ENCODE measurements at places on chromosomes 7 and 10. TPM values are rescaled to one million over a fixed set of nuclear protein-coding genes. Genes with fewer than 3 reads are reported as not detected.

The EIF5AL1 gene
- total RNA-seq: 0.65 TPM

The OR6V1 gene
- not detected for total RNA-seq

The MOGAT3 gene
- not detected for total RNA-seq

The PDK4 gene
- 1.5 TPM for total RNA-seq

The NUTM2B gene
- not detected for total RNA-seq

The UCN3 gene
- not detected for total RNA-seq

The ZNF425 gene
- total RNA-seq: 3.8 TPM

The PNLIPRP1 gene
- not detected for total RNA-seq

The NPSR1 gene
- not detected for total RNA-seq

GRCh38 chr7:92356406-92356805 lies 90.9 kb upstream of the GATAD1 start:
- no peak overlapping the region for H3K4me3 ChIP-seq
- DNase-seq: no peak
- H3K4me1 ChIP-seq: no peaks in the 10 kb centered on the region
- no peak overlapping the region for H3K27ac ChIP-seq

DNA sequence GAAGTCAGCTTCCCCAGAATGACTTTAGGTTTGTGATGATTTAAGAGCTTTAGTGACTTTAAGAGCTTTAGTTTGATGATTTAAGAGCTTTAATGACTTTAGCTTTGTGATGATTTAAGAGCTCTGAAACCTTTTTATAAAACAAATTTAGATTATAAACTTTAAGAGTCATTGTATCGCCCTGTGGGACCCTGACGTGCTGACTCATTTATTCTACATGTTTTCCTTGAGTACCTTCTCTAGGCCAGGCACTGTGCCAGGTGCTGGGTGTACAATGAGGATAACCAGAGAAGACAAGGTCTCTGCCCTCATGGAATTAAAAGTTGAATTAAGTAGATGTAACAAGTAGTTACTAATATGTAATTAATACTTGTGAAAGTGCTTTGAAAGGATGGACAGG lies 45.4 kb downstream of the CNNM1 start:
- peaks cover 54% of the 10 kb centered on the region for H3K4me1 ChIP-seq
- H3K36me3 ChIP-seq: no peaks in the 10 kb centered on the region
- H3K4me3 ChIP-seq: no peak overlapping the region
- H3K27me3 ChIP-seq: no peaks in the 10 kb centered on the region
- DNase-seq: peak; percentile 50

GRCh38 chr10:71267508-71268240 lies 51.4 kb upstream of the SLC29A3 start:
- no peak overlapping the region for H3K27ac ChIP-seq
- no peak for DNase-seq
- no peaks in the 10 kb centered on the region for H3K36me3 ChIP-seq
- peaks cover 33% of the 10 kb centered on the region for H3K4me1 ChIP-seq

GRCh38 chr10:80545258-80545881 lies 7.7 kb downstream of the SH2D4B start:
- no peak for DNase-seq
- H3K4me3 ChIP-seq: no peak overlapping the region
- no peaks in the 10 kb centered on the region for H3K4me1 ChIP-seq
- peaks cover 9% of the 10 kb centered on the region for H3K27me3 ChIP-seq

GRCh38 chr7:2809903-2810625 lies 34.0 kb downstream of the GNA12 start:
- no peaks in the 10 kb centered on the region for H3K27me3 ChIP-seq
- no peak overlapping the region for H3K4me3 ChIP-seq
- peak overlapping the region; percentile 18 for H3K27ac ChIP-seq
- no peaks in the 10 kb centered on the region for H3K36me3 ChIP-seq
- H3K4me1 ChIP-seq: peaks cover 18% of the 10 kb centered on the region

DNA sequence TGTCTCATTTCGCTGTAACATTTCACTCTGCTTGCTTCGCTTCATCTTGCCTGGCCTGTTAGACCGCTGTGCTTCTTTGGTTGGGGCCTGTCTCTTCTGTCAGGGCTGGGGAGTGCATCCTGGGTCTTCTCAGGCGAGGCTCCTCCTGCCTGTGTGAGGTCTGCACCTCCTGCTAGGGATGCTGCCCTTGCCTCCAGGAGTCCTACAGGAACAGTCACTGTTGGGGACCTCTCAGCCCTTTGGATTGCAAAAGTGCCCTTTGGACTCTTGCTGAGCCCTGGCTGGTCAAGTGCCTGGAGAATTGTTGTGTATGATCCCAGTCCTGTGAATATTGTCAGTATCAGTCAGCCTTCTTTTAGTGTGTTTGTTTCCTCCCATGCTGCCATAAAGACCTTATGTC lies 84.1 kb downstream of the MDFIC start:
- H3K27ac ChIP-seq: no peak overlapping the region
- H3K4me1 ChIP-seq: peaks cover 27% of the 10 kb centered on the region
- H3K36me3 ChIP-seq: no peaks in the 10 kb centered on the region
- no peaks in the 10 kb centered on the region for H3K27me3 ChIP-seq
- DNase-seq: no peak
- no peak overlapping the region for H3K4me3 ChIP-seq

- H3K36me3 ChIP-seq: no peaks in the 10 kb centered on the region
- H3K27me3 ChIP-seq: no peaks in the 10 kb centered on the region
- no peak overlapping the region for H3K4me3 ChIP-seq
These were observed 89.7 kb upstream of the RPA3 start for GRCh38 chr7:7808156-7808555.

- H3K4me1 ChIP-seq: peaks cover 16% of the 10 kb centered on the region
- DNase-seq: peak; percentile 32
- no peak overlapping the region for H3K27ac ChIP-seq
- H3K36me3 ChIP-seq: no peaks in the 10 kb centered on the region
These were observed 34.5 kb upstream of the RHOBTB1 start for GRCh38 chr10:60978287-60979115.

- DNase-seq: peak; percentile 30
These were observed 42.4 kb upstream of the AGBL3 start for GRCh38 chr7:134943785-134944400.

DNA sequence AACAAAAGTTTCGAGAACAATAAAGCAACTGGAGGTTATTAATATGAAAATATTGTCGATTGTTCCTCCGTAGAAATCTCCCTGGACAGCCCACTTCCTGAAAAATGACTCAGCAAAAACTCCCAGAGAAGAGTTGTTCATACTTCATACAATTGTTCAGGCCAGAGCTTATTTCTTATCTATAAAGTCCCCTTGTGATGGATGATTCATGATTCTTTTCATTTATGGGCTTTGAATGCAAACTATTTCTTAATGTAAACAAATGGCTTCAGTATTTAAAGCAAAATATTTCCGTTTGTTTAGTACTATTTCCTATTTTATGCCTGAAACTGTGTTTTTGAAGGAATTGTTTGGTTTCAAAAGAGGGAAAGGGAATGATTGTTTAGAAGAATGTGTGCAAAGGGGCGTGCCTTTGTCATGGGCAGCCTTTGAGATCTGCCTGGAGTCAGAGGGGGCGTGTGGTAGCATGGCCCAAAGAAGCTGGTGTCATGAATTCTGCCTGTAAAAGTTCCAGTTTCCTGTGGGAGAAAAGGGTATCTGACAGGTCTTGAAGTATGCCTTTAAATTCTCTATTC lies 26.2 kb upstream of the EXOC6 start:
- no peak overlapping the region for H3K4me3 ChIP-seq
- no peaks in the 10 kb centered on the region for H3K27me3 ChIP-seq

DNA sequence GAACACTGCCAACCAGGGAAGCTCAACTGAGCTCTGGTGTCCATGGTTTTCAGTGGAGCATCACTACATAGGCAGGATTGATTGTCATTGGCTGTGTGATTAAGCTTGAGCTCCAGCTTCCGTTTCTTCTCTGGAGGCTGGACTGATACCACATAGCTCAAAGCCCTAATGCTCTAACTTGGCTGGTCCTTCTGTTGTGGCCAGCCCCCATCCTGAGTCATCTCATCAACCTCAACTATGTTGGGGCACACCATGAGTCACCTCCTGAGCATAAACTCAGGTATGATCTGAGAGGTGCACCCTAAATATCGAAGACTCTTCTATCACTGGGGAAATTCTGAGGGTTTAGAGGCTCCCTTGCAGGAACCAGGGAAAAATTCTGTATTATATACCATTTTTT lies 114.5 kb upstream of the INHBA start:
- no peak overlapping the region for H3K27ac ChIP-seq
- H3K36me3 ChIP-seq: no peaks in the 10 kb centered on the region
- DNase-seq: peak; percentile 80
- H3K27me3 ChIP-seq: no peaks in the 10 kb centered on the region
- no peaks in the 10 kb centered on the region for H3K4me1 ChIP-seq

DNA sequence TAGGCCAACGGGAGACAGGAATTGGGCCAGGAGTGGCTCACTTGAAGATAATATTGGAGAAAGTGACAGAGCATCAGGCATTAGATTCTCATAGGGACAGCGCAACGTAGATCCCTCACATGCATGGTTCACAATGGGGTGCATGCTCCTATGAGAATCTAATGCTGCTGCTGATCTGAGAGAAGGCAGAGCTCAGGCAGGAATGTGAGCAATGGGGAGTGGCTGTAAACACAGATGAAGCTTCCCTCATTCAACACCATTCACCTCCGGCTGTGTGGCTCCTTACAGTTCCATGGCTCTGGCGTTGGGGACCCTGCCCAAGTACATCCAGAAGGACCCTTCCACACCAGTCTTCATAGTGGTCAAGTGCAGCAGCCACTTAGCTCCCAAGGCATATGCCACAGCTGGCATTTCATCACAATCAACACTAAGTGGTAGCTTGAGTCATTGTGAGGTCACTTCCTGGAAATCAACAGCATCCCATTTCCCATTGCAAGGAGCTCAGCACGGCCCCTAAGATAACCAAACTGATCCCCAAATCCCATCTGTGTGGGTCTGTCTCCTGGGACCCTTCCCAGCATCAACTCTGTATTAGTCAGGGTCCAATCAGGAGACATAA lies 174.5 kb downstream of the TPST1 start:
- peaks cover 8% of the 10 kb centered on the region for H3K4me1 ChIP-seq
- H3K27ac ChIP-seq: peak overlapping the region; percentile 93
- H3K36me3 ChIP-seq: no peaks in the 10 kb centered on the region
- no peaks in the 10 kb centered on the region for H3K27me3 ChIP-seq
- H3K4me3 ChIP-seq: no peak overlapping the region

- DNase-seq: peak; percentile 31
- H3K27me3 ChIP-seq: no peaks in the 10 kb centered on the region
- no peak overlapping the region for H3K4me3 ChIP-seq
- H3K36me3 ChIP-seq: no peaks in the 10 kb centered on the region
- peaks cover 36% of the 10 kb centered on the region for H3K4me1 ChIP-seq
- no peak overlapping the region for H3K27ac ChIP-seq
These were observed 126.7 kb downstream of the INHBA start for GRCh38 chr7:41576166-41576565.

- no peak overlapping the region for H3K4me3 ChIP-seq
- H3K27me3 ChIP-seq: no peaks in the 10 kb centered on the region
- H3K4me1 ChIP-seq: no peaks in the 10 kb centered on the region
These were observed 74.2 kb upstream of the ANLN start for GRCh38 chr7:36315309-36315944.

- DNase-seq: peak; percentile 49
- peak overlapping the region; percentile 44 for H3K27ac ChIP-seq
- H3K27me3 ChIP-seq: no peaks in the 10 kb centered on the region
- H3K4me3 ChIP-seq: no peak overlapping the region
- H3K36me3 ChIP-seq: no peaks in the 10 kb centered on the region
- H3K4me1 ChIP-seq: peaks cover 24% of the 10 kb centered on the region
These were observed 35.7 kb downstream of the CH25H start for GRCh38 chr10:89171263-89171872.

- H3K36me3 ChIP-seq: no peaks in the 10 kb centered on the region
- peaks cover 14% of the 10 kb centered on the region for H3K4me1 ChIP-seq
- no peak overlapping the region for H3K27ac ChIP-seq
- H3K4me3 ChIP-seq: no peak overlapping the region
- peaks cover 9% of the 10 kb centered on the region for H3K27me3 ChIP-seq
These were observed 4.0 kb upstream of the DIP2C start for GRCh38 chr10:693506-693905.

- H3K36me3 ChIP-seq: no peaks in the 10 kb centered on the region
- no peaks in the 10 kb centered on the region for H3K27me3 ChIP-seq
- no peak for DNase-seq
These were observed 53.9 kb upstream of the CAV2 start for GRCh38 chr7:116445447-116446211.

DNA sequence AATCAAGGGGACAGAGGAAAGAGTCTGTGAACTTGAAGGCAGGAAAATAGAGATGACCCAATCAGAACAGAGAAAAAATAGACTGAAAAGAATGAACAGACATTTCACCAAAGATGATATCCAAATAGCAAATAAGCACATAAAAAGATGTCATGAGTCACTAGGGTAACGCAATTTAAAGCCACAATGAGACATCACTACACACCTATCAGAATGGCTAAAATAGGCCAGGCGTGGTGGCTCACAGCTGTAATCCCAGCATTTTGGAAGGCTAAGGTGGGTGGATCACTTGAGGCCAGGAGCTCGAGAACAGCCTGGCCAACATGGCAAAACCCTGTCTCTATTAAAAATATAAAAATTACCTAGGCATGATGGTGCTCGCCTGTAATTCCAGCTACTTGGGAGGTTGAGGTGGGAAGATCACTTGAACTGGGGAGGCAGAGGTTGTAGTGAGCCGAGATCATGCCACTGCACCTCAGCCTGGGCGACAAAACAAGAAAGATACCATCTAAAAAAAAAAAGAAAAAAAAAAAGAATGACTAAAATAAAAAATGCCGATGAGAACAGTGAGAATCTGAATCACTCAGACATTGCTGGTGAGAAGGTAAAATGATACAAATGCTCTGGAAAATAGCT lies 100.9 kb downstream of the LHPP start:
- no peaks in the 10 kb centered on the region for H3K27me3 ChIP-seq
- peaks cover 8% of the 10 kb centered on the region for H3K4me1 ChIP-seq
- peak; percentile 35 for DNase-seq
- H3K4me3 ChIP-seq: no peak overlapping the region

DNA sequence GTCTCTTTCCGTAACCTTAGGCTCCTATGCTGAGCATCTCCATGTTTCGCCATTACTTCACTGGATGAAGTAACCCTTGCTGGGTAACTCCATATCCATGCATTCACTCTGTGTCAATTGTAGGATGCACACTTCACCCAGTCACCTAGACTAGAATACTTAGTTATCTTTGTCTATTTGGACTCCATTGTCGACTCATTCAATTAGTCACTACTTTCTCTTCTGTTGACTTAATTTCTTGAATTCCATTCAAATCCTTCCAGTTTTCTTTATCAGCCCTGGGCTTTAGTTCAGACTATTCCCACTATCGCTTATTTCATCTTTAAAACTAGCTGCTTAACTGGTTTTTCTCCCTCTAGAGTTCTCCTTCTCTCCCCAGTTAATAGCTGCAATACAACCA lies 111.3 kb upstream of the TNS3 start:
- H3K36me3 ChIP-seq: no peaks in the 10 kb centered on the region
- H3K4me1 ChIP-seq: peaks cover 15% of the 10 kb centered on the region
- H3K27me3 ChIP-seq: no peaks in the 10 kb centered on the region
- no peak overlapping the region for H3K27ac ChIP-seq
- DNase-seq: peak; percentile 71

DNA sequence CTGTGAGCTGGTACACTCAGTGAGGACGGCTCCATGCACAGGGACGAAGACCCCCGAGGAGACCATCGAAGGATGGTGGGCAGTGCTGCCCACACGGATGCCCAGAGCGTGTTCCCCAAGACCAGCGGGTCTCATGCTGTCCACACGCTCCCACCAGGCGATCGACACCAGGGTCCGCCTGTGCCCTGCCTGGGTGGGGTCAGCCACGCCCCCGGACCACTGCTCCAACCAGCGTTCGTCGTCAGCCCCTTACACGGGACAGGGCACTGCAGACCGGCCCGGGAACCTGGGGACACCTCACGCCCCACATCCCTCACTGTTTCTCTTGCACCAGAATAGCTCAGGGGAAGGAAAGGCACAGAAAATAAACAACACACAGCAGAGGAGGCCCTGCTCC lies 223.5 kb downstream of the DNAJB6 start:
- H3K4me1 ChIP-seq: no peaks in the 10 kb centered on the region
- H3K4me3 ChIP-seq: no peak overlapping the region
- no peak for DNase-seq
- no peak overlapping the region for H3K27ac ChIP-seq

Measured in GM23248 (cell line).